Coronary artery (tissue), 2 donors: ENCODE measurements at places on chromosomes 11 and 22.
A peak's percentile ranks its signal among the peaks of the same experiment; 100 is the strongest.

DNA sequence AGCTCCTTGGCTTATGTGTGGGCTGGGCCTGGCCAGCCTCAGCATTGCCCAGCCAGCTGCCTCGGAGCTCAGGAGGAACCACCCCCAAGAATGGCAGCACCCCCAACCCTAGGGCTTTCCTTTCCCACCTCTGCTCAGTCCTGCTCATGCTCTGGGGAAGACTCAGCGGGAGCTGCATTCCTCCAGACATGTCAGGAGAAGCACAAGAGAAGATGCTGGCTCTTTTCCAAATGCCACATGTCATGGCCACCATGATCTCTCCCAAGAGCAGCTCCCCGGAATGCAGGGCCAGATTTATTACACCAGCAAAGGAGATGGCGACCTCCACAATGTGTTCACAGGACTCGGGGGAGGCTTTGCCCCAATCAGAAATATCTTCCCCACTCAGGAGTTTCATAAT is 143.7 kb downstream of the PKNOX2 start:
- no peak for DNase-seq

GRCh38 chr11:120130991-120131760 is 6.7 kb downstream of the TRIM29 start:
- DNase-seq = peak; percentile 62

DNA sequence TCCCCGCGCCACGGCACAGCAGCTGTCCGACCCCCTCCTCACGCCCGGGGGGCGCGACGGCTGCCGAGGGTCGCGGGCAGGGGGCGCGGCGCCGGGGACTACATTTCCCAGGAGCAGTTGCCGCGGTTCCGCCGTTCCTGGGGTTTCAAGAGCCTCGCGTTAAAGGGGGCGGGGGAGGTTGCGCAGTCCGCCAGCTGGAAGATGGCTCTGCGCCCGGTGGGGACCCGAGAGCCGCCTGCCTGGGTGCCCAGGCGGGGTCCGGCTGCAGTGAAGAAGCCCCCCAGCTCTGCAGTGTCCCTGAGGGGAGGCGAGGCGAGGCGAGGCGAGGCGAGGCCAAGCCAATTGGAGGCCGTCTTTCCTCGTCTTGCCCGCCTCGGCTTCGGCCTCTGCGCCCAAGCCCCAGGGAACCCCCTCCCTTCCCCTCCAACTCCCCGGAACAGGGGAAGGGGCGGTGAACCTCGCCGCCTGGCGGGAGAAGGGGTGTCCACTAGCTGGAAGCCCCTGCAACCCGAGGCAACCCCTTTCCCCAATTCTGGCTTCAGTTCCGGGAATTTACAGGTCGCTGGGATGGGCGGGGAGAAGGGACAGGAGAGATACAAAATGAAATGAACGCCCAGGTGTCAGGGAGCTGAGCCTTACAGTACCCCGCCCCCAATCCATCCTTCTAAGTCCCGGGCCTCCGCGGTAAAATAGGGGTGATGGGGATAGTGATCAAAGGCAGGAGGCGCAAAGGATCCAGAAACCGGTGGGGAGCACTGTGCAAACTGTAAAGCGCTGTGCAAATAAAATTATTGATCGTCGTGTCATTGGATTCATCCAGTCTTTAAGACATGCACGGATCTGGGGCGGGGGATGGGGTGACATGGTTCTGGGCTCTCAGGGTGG is 5.2 kb upstream of the GCAT start:
- DNase-seq = no peak

- DNase-seq = no peak
Observed at GRCh38 chr22:30922151-30922611, 46.4 kb downstream of the MORC2 start.

DNA sequence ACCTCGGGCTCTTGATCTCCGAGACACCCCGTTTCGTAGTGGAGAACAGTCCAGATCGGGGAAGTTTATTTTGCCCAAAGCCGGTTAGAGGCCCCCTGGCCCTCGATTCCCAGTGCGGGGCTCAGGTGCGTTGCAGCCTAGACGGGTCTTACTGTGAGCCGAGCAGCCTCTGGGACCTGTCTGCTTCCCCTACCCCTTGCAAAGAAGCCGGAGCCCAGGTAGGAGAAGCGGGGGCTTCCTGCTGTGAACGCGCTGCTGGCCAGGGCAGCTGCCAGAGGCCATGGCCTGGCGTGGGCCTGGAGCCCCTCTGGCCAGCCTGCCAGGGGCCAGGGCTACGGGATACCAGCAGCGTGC is 621 bp downstream of the TSPO start:
- DNase-seq = no peak

DNA sequence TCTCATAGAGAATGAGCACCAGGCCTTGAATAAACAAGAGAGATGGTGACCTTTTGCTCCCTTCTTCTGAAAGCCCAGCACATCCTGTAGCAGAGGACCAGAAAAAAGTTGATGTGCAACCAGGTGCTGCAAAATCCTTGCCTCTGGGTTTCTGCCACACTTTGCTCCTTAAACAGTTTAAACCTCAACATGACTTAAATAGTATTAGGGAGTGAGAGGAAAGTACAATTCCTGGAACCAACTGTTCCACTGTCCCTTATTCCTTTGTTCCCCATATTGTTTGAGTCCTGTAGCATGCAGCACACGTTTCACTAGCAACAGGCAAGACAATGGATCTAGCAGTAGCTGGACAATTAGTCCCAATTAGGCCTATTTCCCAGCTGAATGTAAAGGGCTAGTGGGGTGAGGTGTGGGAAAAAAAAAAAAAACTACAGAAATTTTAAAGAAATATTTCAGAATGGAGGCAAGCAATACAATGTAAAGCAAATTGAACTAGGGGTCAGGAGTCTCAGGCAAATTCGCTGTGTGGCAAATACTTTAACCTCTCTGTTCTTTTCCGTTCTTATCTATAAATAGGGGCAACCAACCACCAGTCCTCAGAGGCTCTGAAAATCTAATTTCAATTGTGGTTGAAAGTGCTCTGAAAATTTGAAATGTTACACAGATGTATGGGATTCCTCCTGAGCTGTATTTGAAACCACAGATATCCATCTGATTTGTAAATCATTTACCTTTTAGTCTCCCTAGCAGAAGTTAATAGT is 6.6 kb downstream of the MPPED2 start:
- no peak for DNase-seq

- no peak for DNase-seq
Observed at GRCh38 chr11:120272303-120272702, 32.4 kb downstream of the POU2F3 start.

DNA sequence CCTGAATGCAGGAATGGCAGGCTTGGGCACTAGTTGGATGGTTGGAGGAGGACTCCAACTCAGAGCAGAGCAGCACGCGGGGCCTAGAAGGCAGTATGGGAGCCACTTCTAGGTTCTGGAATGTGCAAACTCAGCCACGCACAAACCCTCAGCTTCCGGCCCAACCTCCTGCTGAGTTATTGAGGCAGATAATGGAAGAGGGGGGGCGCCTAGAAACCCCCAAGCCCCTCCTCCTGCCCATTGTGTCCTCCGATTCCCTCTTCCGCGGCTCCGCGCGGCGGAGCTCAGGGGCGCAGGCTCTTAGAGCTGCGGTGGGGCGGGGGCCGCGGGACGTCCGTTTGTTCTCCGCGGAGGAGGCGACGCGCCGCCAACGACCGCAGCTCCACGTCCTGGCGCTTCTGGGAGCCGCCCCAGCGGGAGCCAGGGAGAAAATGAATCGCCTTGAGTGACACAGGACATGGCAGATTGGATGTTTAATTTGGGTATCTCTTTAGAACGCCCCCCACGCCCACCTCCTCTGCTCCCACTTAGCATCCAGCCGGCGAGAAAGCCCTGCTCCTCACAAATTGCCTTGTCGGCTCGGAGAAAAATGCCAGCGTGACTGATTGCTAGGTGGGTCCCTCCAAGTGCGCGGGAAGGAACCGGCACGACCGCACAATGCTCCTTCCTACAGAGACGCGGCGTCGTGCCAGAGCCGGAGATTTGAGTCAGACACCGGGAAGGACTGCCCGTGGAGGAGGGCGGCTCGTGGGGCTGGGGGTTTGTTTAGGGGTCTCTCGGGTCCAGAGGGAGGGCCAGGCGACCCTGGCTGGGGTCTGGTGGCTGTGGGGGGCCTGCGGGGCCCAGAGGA is 144.6 kb downstream of the NECTIN1 start:
- DNase-seq = peak; percentile 65

GRCh38 chr11:36162883-36163434 is 126.3 kb downstream of the COMMD9 start:
- DNase-seq = no peak
